ENCODE measurements at places on chromosomes 3 and 15. TPM values are rescaled to one million over a fixed set of nuclear protein-coding genes. Genes with fewer than 3 reads are reported as not detected.

TEX55 gene
- not detected for polyA plus RNA-seq

PLA2G4F gene
- 8.6 TPM for polyA plus RNA-seq

FBXL2 gene
- not detected for polyA plus RNA-seq

GRCh38 chr3:21645121-21645897, 105.7 kb downstream of the ZNF385D start:
- no peak overlapping the region for H3K4me3 ChIP-seq
- no peaks in the 10 kb centered on the region for H3K27me3 ChIP-seq
- H3K4me1 ChIP-seq: no peaks in the 10 kb centered on the region
- no peak for DNase-seq

- DNase-seq: no peak
- H3K27me3 ChIP-seq: no peaks in the 10 kb centered on the region
- peaks cover 4% of the 10 kb centered on the region for H3K36me3 ChIP-seq
These were observed 32.9 kb downstream of the ZBTB11 start for GRCh38 chr3:101643861-101644613.

DNA sequence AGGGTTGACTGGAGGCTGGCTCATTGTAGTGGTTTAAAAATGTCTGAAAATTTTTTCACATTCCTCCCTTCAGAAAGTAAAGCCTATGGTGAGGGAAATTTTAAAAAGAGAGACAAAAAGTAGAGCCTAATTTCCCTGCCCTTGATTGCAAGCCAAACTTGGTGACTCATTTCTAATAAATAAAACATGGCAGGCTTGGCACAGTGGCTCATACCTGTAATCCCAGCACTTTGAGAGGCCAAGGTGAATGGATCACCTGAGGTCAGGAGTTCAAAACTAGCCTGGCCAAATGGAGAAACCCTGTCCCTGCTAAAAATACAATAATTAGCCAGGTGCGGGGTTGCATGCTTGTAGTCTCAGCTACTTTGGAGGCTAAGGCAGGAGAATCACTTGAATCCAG, 18.9 kb upstream of the ARRDC4 start:
- no peaks in the 10 kb centered on the region for H3K4me1 ChIP-seq
- no peak overlapping the region for H3K4me3 ChIP-seq
- H3K27me3 ChIP-seq: no peaks in the 10 kb centered on the region
- no peak for DNase-seq
- no peaks in the 10 kb centered on the region for H3K36me3 ChIP-seq
